Caudate nucleus (tissue), 63 donors: ENCODE measurements at places on chromosomes 5 and 9.

DNA sequence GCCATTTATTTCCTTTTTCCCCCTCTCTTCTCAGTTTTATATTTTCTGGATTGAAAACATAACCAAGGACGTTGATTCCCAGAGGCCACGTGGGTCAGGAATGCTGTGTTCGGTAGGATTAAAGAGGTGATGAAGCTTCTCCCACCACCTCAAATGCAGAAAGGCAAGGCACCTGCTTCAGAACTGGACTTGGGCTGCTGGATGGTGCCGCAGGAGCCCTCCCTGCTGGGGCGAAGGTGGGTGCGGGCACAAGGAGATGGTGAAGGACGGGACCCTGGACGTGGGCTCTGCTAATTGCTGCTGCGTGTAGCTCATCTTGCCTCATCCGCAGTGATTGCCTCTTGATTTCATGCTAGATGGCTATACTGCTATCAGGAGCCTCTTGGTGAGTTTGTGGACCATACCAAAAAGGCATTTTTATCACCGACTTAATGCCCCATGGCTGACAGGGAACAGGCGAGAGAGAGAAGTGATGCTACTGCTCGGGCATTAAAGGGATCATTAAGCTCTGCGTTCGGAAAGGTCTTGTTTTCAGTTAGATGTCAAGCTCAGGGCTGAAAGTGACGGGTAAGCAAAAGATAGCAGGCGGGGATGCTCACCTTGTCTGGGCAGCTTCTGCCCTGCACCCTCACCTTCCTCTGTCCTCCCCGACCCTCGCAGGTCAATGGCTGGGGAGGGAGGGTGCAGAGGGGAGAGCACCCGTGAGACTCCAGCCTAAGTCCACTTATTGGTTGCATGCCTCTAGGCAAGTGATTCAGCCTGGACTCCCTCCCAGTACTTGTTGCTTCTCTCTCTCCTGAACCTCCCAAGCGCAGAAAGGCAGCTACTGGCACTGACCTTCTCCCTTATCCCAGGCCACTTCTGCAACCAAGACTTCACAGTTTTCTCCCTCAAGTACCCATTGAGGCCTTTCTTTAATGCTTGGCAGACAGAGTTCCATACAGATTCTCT, 71.6 kb upstream of the FSTL4 start:
- no peak for DNase-seq

DNA sequence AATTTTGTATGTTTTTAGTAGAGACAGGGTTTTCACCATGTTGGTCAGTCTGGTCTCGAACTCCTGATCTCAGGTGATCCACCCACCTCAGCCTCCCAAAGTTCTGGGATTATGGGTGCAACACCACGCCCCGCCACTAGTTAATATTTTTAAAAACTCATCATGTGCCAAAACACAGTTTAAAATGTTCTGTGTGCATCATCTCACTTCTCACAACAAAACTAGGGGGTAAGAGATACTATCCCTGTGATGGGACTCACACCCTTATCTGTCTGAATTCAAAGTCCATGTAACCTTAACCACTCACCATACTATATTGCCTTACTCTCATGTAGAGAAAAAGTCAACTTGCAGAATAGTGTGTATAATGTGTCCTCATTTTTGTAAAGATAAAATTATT, 2.6 kb downstream of the PKD2L2 start:
- DNase-seq: no peak

DNA sequence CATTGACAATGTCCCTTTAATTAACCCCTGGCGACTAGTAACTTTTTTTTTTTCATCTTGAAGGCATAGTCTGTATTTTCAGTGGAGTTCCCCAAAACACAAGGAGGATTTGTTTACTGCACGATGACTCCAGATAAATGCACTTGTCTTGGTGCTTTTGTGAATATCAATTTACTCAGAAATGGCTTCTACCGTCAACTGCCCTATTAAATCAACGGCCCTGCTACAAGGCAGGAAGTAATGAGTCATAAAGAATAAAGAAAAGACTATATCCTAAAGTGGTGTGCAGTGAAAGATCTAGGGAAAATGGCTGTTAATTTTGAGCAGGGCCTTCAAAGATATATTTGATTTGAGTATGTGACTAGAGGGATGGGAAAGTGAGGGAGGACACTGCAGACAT, 388.3 kb upstream of the CHD1 start:
- DNase-seq: no peak

DNA sequence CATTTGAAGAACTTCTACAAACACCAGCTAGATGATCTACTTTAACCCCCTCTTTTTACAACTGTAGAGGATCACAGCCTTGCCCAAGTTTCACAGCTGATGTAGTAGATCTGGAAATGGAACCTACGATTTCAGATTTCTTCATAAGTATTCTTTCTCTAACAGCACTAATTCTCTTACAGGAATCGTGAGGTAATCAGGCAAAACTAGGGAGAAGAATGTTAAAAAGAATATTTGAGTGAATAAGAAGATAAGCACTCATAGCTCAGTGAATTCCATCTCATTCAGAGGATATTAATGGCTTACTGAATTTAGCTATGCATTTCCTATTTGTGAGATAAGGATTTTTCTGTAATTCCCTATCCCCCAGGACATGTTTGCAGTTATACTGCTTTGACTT, 42.1 kb downstream of the NADK2 start:
- DNase-seq: no peak

DNA sequence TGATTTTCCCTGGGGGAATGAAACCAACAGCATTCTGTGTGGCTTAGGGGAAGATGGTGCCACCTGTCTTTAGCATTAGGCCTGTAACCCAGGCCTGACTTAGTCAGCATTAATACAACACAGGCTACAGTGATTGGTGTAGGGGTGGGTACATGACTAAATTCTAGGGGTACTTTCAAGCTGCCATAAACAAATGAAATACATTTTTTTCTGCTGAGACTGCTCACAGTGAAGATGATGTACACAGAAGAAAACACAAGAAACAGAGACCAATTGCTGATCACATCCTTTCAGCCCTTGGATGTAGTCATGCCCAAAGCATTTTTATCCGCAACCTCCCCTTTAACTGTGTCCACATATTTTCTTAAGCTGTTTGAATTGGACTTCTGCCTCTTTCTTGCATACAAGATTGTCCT, 527.2 kb downstream of the KCTD16 start:
- no peak for DNase-seq

DNA sequence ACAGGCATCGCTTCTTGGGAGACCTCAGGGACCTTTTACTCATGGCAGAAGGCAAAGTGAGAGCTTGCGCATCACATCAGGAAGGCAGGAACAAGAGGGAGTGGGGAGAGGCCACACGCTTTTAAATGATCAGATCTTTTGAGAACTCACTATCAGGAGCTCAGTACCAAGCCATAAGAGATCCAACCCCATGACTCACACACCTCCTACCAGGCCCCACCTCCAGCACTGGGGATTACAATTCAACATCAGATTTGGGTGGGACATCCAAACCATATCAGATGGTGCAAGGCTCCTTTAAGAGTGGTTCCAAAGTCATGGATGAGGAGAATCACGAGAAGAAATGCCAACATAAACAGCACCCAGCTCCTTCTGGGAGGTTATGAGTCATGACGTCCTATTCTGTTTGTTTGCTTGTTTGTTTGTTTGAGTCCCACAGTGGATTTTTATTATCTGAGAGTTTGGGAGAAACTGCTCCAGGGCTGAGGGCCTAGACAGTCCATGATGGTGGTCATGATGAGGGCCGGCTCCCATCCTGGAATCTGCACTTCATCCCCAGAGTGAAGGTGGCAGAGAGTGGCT, 453.5 kb downstream of the GADD45G start:
- no peak for DNase-seq

DNA sequence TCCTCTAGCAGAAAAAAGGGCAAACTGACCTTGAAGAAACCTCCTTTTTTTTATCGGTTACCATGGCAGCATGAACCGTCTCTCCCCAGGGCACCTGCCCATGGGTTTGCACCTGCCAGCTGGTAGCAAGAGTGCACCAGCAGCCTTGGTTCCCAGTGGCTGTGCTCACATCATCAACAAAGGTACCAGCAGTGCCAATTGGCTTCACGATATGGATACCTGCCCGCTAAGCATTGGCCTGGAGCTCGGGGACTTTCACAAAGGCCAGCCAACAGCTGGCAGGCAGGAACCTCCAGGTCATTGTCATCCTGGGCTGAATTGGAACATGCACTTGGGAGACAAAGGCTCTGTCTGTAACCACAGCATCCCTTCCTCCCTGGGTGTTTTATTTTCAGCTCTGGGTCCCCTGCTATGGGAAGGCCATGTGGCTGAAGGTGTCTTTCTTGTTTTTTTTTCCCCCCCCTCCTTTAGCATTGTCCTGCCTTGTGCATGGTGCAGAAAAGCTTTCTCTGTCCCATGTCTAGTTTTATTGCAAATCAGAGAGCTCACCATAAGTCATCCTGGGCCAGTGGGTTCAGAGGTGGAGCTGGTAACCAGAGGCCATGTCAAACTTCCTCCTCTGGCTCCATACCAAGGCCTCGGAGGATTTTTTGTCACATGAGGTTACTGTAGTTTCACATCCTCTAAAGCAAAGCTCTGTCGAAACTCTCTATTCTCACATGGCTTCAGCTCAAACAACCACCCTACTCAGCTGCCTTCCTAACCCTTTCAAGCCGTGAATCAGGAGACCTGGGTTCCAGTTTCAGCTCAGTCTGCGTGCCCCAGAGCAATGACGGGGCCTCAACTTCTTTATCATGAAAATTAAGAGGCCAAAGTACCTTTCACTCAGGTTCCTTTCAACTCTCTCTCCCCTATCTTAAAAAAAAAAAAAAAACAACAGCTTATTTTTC, 145.5 kb upstream of the MAP3K1 start:
- DNase-seq: no peak

GRCh38 chr5:79173626-79174025, 62.0 kb downstream of the BHMT start:
- no peak for DNase-seq

DNA sequence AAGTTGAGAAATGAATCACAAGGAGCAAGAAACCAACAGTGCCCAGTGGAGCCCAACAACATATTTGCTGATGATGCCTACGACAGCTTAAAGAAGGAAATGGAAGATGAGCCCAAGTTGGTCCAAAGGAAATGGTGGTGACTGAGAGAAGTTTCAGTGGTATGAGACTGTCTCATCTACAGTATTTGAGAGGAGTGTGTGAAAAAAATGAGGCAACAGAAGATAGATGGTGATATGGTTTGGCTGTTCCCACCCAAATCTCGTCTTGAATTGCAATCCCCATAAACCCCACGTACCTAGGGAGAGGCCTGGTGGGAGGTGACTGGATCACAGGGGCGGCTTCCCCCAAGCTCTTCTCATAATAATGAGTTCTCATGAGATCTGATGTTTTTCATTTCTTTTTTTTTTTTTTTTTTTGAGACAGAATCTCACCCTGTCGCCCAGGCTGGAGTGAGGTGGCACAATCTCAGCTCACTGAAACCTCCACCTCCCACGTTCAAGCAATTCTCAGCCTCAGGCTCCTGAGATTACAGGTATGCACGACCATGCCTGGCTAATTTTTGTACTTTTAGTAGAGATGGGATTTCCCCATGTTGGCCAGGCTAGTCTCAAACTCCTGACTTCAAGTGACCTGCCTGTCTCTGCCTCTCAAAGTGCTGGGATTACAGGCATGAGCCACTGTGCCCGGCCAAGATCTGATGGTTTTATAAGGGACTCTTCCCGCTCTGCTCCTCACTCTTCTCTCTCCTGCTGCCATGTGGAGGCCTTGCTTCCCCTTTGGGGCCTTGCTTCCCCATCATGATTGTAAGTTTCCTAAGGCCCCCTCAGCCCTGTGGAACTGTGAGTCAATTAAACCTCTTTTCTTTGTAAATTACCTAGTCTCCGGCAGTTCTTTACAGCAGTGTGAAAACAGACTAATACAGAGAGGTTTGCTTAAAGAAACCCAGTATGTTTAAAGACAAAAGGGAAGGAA, 30.2 kb downstream of the EFCAB9 start:
- DNase-seq: peak; percentile 35

DNA sequence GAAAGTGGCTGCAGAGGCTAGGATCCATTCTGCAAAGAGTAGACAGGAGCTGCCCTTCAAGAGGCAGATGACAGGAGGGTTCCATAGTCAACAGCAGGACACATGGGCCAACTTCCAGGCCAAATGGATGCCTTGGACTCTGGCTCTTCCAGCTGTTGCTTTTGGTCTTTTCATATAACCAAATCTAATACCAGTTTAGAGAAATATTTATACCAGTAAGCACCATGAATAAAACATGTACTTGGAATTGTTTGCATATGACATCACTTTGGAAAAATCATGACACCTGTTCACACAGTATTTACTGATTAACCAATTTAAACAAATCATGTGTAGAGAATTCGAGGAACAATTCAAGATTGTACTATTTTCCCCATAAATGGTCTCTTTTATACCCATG, 481.3 kb downstream of the DMRT2 start:
- DNase-seq: no peak

DNA sequence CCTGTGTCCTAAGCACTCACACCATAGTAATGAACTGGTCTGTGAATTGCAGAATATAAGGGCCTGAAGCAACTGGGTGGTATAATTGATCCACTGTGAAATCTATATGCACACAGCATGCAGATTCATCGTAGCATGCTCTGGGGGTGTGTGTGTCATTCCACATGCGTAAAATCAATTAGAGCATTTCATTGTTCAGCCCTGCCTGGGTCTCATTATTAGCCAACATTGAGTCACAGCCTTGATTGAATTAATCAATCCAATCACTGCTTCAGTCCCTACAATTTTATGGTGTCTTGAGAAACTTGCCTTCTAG, 248.0 kb downstream of the ADAMTSL1 start:
- no peak for DNase-seq

GRCh38 chr5:125043781-125044391, 297.4 kb upstream of the ZNF608 start:
- DNase-seq: no peak

GRCh38 chr5:169895926-169896325, 84.4 kb downstream of the INSYN2B start:
- DNase-seq: peak; percentile 82

DNA sequence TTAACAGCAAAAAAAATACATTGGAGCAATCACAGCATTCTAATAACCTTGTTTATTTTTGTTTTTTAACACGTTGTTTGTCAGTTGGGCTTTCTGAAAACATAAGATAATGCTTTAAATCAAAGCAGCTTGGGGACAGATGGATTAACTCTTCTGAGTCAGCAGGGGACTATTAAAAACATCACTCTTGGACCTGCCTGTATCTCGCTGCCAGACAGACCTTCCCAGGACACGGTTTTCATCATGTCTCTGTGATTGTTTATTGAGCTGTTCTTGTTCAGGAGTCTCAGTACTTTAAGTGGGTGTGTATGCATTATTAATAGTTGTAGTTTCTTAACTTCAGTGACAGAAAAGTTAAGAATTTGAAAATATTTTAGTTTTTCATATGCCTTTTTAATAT, 173.2 kb downstream of the SH3GL2 start:
- no peak for DNase-seq
